Fibroblast of villous mesenchyme (primary cell): ENCODE measurements at places on chromosomes 12 and 14. TPM values are rescaled to one million over a fixed set of nuclear protein-coding genes. Genes with fewer than 3 reads are reported as not detected.

- no peak for DNase-seq
These were observed 854.7 kb downstream of the TMTC2 start for GRCh38 chr12:83541446-83541845.

GRCh38 chr12:128969480-128970055, 116.3 kb downstream of the GLT1D1 start:
- no peak for DNase-seq

GRCh38 chr14:100010679-100011078, 54.5 kb upstream of the EVL start:
- DNase-seq, result no peak

DNA sequence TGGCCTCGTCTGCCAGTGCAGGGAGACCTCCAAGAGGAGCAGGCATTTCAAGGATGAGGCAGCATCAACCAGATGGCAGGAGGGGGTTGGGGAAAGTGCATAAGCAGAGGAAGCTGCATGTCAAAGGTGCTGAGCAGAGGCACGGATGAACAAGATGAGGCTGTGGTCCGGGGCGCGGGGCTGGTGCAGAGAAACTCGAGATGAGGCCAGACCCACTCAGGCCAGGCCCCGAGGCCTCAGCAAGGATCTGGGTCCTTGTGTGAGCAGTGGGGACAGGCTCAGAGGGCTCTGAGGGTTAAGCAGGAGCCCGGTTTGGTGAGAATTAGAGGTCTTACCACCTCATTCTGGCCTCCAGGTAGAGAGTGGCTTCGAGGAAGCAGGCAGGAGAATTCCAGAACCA, 98.8 kb downstream of the DICER1 start:
- DNase-seq, result no peak

Gene GYS2
- total RNA-seq, result not detected in 2 replicates
